ENCODE measurements at places on chromosomes 6 and 20. TPM values are rescaled to one million over a fixed set of nuclear protein-coding genes. Genes with fewer than 3 reads are reported as not detected.

The FAM217A gene
- total RNA-seq, result not detected

The OR2J3 gene
- not detected for total RNA-seq

The OPN5 gene
- total RNA-seq, result not detected

The SULF2 gene
- 13.2 TPM for total RNA-seq

The MEP1A gene
- total RNA-seq, result not detected

The PTK7 gene
- total RNA-seq, result 54.4 TPM

The NANP gene
- total RNA-seq, result 2.9 TPM

DNA sequence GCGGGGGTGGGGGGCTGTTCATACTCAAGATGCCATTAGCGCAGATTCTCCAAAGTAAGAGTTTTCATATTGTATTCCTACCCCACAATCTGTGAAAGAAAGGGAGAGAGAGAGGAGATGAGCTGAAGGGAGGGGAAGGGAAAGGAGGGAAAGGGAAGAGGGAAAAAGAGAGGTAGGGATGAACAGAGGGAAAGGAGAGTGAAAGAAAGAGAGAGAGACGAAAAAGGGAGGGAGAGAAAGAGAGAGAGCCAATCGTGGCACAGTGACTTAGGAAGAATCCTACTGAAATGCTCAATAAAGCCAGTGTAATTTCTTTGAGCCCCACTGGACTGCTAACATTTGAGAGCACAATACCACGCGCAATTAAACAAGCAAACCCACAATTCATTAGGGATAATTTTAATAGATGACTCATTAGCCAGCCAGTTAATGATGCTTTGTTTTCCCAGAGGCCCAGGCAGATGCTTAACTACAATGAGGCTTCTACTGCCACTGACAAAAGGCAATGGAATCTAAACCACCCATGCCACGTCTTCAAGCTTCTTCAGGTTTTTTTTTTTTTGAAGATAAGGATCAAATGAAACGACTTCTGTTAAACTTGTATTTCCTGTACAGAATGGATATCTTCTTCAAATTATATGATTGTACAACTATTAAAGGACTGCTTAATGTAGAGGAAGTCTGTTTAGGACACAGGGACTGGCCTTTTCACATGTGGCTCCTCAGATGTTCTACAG is 306.8 kb downstream of the FOXC1 start:
- no peak overlapping the region for H3K27ac ChIP-seq
- no peak for DNase-seq
- H3K36me3 ChIP-seq, result no peaks in the 10 kb centered on the region
- H3K4me3 ChIP-seq, result no peak overlapping the region
- no peaks in the 10 kb centered on the region for H3K27me3 ChIP-seq
- H3K4me1 ChIP-seq, result no peaks in the 10 kb centered on the region

DNA sequence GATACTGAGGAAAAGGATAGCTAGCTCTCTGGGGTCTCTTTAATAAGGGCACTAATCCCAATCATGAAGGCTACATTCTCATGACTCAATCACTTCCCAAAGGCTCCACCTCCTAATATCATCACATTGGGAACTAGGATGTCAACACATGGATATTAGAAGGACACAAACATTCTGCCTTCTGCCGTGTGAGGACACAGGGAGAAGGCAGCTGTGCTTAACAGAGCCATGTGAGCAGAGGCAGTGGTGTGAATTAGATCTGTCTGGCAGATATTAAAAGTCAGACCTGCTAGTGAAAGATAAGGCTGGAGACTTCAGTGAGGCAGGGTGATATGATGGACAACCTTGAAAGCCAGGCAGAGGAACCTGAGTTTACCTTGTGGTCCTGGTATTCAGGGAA is 341.9 kb downstream of the ARHGAP18 start:
- no peak for DNase-seq
- H3K27ac ChIP-seq, result no peak overlapping the region
- no peaks in the 10 kb centered on the region for H3K36me3 ChIP-seq
- H3K27me3 ChIP-seq, result no peaks in the 10 kb centered on the region
- H3K4me3 ChIP-seq, result no peak overlapping the region

DNA sequence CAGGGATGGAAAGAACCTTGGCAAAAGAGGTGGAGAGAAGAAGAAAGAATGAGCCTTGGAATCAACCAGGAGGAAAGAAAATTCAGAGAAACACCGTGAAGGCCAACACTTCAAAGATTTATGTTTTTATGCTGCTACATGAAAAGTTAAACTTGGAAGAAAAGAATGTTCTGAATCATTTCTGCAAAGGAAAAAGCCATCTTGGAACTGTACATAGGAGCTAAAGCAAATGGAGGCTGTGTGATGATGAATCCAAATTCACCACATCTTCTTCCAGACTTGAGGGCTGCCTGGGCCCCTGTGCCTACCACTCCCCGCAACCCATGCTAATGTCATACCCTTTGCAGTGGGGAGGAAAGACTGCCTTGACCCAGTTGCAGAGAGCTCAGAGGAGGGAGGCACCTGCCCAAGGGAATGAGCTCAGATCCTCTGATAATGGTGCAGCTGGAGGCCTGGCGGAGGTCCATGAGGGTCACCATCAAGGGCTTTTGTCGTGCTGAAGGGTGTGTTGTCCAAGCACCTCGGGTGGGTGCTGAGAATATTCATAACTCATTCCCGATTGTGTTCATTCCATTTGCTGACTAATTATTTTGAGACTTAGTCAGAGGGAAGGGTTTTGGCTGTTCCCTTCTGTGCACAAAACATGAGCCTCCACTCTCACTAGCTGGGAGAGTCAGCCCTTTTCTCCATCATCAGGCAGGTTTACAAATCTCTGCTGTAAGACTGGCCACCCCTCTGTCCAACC is 245.8 kb upstream of the JAG1 start:
- H3K4me3 ChIP-seq, result no peak overlapping the region
- no peaks in the 10 kb centered on the region for H3K27me3 ChIP-seq
- H3K36me3 ChIP-seq, result no peaks in the 10 kb centered on the region
- no peak overlapping the region for H3K27ac ChIP-seq

- no peaks in the 10 kb centered on the region for H3K27me3 ChIP-seq
- no peaks in the 10 kb centered on the region for H3K4me1 ChIP-seq
- no peak overlapping the region for H3K27ac ChIP-seq
Observed at GRCh38 chr6:67030861-67031260, 1323.8 kb upstream of the EYS start.

DNA sequence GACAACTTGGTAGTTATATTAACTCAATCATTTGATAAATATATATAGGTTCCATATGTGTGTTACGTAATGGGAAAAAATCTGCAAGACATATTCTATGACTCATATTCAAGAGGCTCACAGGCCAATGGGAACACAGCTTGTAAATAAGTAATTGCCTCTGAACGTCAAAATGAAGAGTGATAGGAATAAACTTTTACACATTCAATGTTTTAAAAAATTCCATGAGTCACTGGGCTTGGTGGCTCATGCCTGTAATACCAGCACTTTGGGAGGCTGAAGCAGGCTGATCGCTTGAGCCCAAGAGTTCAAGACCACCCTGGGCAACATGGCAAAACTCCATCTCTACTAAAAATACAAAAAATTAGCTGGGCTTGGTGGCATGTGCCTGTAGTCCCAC is 209.4 kb upstream of the MCHR2 start:
- no peak overlapping the region for H3K4me3 ChIP-seq
- H3K27me3 ChIP-seq, result no peaks in the 10 kb centered on the region
- no peaks in the 10 kb centered on the region for H3K4me1 ChIP-seq
- no peak for DNase-seq

DNA sequence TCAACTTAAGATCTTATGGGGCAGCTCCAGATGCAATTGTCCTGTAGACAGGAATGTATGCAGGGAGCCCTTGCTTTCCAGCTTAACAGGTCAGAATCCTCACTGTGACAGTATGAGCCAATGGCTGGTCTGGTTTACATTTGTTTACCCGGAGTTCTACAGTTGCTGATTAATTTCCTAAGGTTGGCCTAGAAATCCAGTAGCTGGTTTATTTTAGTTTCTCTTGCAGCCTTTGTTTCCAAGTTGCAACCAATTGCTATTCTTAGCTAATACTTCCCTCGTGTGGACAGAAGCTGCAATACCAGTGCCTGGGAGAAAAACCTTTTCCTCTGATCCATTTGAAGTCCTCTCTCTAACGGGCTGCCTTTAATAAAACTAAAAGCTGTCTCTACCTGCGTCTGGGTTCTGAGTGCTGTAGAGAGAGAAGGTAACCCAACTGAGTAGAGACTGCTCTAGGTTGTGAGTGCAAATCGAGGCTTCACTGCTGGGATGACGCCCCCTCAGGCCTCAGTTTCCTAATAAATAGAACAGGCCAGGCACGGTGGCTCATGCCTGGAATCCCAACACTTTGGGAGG is 45.9 kb downstream of the ZNF217 start:
- no peaks in the 10 kb centered on the region for H3K4me1 ChIP-seq
- no peak for DNase-seq

DNA sequence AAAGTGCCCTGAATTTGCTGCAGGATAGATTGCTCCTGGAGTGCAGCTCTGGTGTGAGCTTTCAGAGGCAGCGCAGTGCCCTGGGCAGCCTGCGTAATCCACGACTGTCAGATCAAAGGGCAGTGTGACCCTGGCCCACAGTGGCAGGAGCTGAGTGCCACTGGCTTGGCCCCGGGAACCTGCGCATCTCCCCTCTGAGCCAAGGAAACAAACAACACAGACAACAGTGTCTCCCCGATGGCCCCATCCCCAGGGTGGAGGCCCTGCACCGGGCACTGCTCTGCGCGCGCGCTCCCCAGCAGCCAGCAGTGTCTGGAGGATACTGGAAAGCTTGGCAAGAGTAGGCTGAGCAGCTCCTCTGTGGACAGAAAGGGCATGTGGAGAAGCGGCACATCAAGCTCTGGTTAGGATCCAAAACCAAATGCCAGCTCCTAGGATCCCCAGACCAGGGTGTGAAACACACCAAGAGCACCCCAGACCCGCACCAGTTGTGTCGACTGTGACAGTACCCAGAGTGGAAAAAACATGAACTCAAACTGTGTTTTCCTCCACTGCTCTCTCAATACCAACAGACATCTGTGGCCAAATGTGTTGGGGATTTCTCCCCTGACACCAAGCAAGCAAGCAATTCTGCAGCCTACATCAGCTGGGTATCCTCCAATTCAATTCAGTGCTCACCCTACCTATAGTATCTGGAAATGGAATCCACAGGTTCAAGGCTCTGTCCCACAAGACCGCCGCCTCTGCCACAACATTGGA is 26.7 kb downstream of the RBCK1 start:
- no peak overlapping the region for H3K27ac ChIP-seq
- no peak overlapping the region for H3K4me3 ChIP-seq
- no peak for DNase-seq
- peaks cover 76% of the 10 kb centered on the region for H3K36me3 ChIP-seq

DNA sequence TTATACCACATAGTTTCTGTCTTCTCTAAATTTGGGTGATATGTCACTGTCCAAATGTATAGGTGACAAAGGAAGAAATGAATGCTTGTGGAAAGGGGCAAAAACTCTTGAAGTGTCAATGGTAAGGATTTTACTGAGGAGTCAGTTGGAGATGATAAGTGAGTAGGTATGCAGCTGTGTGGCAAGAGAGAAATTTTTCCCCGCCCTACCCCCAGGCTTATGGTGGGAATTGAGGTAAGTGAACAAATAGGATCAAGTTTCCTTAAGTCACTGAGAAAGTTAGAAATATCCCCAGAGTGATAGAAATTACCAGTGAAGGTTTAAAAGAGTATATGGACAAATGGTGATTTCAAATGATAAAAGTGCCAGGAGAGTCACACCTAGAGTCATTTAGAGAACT is 11.8 kb downstream of the DSE start:
- peaks cover 38% of the 10 kb centered on the region for H3K4me1 ChIP-seq
- H3K27ac ChIP-seq, result no peak overlapping the region
- no peak for DNase-seq
- H3K4me3 ChIP-seq, result no peak overlapping the region
- no peaks in the 10 kb centered on the region for H3K36me3 ChIP-seq
- H3K27me3 ChIP-seq, result no peaks in the 10 kb centered on the region

DNA sequence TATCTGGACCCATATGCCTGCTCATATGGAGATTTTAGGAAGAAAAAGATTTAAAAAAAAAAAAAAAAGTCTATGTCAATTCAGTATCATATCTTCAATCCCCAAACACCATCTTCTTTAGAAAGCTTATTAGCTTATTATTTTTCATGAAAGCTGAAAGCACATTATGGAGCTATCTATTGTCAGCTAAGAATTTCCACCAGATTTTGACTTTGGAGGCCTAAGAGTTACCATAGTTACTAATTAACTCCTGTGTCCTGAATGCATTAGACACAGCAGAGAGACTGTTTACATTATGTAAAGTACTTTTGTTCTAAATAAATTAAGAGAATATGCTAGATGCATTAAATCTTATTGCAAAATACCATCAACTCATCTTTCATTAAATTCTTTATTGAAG is 255.5 kb upstream of the NRSN1 start:
- H3K4me1 ChIP-seq, result no peaks in the 10 kb centered on the region
- DNase-seq, result no peak
- H3K27me3 ChIP-seq, result no peaks in the 10 kb centered on the region
- no peaks in the 10 kb centered on the region for H3K36me3 ChIP-seq

- H3K27me3 ChIP-seq, result no peaks in the 10 kb centered on the region
- peaks cover 21% of the 10 kb centered on the region for H3K4me1 ChIP-seq
- no peak overlapping the region for H3K4me3 ChIP-seq
- H3K27ac ChIP-seq, result no peak overlapping the region
- DNase-seq, result no peak
- H3K36me3 ChIP-seq, result no peaks in the 10 kb centered on the region
Observed at GRCh38 chr6:40721271-40721952, 134.2 kb upstream of the LRFN2 start.

DNA sequence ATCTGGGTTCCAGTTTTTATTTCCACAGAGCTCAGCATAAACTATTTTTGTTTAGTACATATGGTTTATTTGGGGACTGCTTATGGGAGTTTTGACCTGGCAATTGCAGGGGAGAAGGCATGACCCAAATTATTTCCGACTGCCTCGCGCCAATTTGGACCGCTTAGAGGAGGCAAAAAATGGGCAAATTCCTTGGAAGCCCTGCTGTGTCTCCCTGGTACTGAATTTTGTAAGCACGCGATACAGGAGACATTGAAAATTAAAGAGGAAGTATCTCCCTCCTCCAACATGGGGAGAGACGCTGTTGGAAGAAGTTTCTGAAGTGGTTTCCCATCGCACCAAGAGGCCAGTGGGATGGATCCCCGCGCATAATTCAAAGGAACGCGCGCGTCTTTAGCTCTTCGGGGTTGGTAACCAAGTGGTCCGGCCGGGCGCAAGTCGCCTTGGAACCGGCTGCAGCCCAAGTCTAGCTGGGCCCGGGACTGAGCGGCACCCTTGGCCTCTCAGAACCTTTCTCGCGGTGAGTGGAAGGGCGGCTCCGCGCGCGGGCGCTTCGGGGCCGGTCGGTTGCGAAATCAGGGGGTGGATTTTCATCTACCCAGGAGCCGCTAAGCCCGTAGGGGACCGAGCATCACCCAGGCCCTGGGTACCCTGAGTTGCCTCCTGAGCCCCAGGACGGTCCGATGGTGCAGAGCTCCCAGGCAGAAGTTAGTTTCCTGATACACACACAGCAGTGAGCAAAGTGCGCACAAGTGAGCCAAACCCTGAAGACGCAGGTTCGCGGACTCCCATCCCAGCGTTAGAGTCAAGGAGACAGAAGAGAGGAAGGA is 6.2 kb downstream of the NKX2-2 start:
- H3K27me3 ChIP-seq, result peaks cover 93% of the 10 kb centered on the region
- no peak for DNase-seq
- H3K4me3 ChIP-seq, result no peak overlapping the region
- peaks cover 77% of the 10 kb centered on the region for H3K4me1 ChIP-seq
- H3K36me3 ChIP-seq, result no peaks in the 10 kb centered on the region

GRCh38 chr20:48747840-48748414 is 79.9 kb downstream of the PREX1 start:
- no peak overlapping the region for H3K4me3 ChIP-seq
- H3K36me3 ChIP-seq, result peaks cover 21% of the 10 kb centered on the region
- H3K4me1 ChIP-seq, result peaks cover 23% of the 10 kb centered on the region
- no peak for DNase-seq
